Activated CD4-positive, alpha-beta memory T cell treated with anti-CD3 and anti-CD28 coated beads for 36 hours (primary cell): ENCODE measurements at places on chromosomes 12 and 14.

DNA sequence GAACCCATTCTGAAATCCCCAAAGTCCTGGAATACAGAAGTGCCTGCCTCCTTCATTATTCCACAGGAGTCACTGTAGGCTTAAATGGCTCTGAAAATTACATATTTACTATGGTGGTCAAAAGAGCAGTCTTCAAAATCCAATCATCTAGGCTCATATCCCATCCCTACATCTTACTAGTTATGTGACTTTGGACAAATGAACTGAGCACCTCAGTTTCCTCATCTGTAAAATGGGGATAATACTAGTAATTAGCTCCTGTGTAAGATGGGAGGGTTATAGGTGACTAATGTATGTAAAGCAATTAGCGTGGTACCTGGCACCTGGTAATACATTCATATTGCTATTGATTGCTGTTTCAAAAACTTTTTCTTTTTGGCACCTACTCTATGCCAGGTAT, 243.6 kb downstream of the CHST11 start:
- no peak for DNase-seq

- no peak for DNase-seq
These were observed 376.4 kb downstream of the DIO2 start for GRCh38 chr14:79834868-79835267.

- DNase-seq, result no peak
These were observed 222.3 kb downstream of the RAD51B start for GRCh38 chr14:68041876-68042354.

DNA sequence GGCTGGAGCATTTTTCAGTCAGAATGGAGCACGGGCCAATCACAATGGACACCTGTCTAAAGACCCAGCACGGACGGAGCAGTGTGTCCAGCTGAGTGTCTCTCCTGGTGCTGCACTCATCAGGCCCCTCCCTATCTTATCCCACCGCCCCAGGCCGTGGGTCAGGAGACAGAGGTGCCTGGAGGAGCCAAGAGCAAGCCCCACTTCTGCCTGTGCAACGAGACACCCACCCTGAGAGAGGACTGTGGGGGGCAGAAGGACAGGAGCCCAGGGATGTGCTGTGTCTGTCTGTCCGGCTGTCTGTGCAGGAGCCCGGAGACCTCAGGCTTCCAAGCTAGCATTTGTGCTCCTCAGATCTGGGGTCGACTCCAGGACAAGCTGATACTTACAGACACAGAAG, 69.6 kb upstream of the SFSWAP start:
- no peak for DNase-seq

GRCh38 chr12:52892974-52893373, 11.9 kb downstream of the KRT8 start:
- DNase-seq, result no peak

- DNase-seq, result no peak
These were observed 17.5 kb downstream of the RASSF3 start for GRCh38 chr12:64627771-64628170.

DNA sequence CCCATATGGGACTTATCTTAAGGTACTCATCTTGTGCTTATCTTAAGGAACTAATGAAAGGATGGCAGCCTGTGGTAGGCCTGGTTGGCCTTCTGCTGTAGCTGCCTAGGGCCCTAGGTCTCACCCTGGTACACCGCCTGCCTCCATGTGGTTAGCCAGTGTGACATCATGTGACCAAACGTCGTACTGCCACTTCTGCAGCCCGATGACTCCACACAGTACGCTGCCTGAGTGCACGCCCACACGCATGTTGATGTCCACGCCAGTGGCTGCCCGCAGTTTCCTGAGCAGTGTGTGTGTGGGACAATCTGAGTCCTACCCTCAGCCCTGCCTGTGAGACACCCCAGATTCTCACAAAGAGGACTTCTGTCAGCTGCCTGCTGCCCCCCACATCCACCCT, 5.1 kb downstream of the ADCY4 start:
- peak; percentile 84 for DNase-seq

DNA sequence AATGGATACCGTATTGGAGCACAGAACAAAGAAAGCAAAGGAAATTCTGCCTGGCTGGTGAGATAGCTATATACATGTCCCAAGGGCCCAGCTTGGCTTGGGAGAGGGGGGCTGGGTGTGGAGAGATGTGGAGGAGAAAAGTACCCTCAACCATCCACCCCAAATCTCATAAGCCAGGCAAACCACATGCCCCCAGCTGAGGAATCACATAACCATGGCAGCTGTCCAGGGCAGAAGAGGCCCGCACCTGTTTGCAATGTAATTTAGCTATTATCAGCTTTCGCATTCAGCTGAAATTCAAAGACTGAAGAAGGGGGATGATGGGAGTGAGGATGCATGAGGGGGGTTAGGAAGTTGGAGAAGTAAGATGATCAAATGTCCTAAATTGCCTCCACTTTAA, 196.1 kb downstream of the TBX5 start:
- no peak for DNase-seq

DNA sequence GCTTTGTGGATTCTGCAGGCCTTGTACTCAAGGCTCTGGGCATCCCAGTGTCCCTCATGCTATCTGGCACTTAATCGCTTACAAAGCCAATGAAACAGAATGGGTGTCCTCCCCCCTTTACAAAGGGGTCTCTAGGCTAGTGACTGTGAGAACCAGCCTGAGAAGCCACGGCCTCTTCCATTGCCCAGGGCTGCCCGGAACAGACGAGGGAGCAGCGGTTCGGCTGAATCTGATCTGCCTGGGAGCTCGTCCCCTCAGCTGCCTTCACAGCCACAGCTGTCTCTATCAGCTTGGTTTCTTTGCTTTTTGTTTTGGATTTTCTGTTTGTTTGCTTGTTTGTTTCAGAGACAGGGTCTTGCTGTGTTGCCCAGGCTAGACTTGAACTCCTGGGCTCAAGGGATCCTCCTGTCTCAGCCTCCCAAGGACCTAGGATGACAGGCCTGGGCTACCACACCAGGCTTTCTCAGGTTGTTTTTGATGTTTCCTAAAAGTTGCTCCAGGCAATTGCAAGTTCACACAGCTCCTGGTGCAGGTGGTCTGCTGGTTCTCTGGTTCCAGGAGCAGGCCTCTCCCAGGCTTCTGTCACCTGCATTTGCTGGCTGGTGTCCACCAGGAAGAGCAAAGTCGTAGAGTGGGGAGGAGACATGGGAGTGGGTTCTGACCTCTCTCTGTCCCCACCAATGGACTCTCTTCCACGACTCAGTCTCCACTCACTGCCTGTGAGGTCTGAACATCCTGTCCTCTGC, 10.9 kb upstream of the RIN3 start:
- DNase-seq, result no peak
